Renal cortical epithelial cell (primary cell): ENCODE measurements at places on chromosomes 5 and 9. TPM values are rescaled to one million over a fixed set of nuclear protein-coding genes. Genes with fewer than 3 reads are reported as not detected.

GRCh38 chr9:79940919-79941318, 369.2 kb downstream of the TLE4 start:
- no peak for DNase-seq

DNA sequence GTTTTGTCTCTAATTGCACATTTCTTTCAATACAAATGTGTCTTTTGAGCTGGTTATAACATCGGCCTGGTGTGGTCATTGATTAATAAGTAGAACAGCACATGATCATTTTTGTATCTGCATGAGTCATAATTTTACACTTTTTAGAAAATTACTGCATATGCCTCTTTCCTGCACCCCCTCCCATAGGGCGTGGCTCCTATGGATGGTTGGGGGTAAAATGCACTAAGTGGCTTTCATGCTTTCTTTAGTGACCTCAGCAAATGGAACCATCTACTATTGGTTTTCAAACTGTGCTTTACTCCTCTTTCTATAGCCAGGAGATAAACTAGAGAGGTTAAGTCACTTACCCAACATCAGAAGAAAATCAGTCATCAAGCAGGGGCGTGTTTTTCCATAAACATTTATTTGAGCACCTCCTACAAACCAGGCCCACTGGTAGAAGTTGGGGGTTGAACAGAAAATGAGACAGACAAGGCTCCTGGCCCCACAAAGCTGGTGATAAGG, 3.8 kb downstream of the ANXA6 start:
- no peak for DNase-seq

GRCh38 chr9:14797435-14797834, 74.9 kb upstream of the CER1 start:
- DNase-seq, result no peak

GRCh38 chr9:6959270-6960000, 201.7 kb downstream of the KDM4C start:
- DNase-seq, result no peak

DNA sequence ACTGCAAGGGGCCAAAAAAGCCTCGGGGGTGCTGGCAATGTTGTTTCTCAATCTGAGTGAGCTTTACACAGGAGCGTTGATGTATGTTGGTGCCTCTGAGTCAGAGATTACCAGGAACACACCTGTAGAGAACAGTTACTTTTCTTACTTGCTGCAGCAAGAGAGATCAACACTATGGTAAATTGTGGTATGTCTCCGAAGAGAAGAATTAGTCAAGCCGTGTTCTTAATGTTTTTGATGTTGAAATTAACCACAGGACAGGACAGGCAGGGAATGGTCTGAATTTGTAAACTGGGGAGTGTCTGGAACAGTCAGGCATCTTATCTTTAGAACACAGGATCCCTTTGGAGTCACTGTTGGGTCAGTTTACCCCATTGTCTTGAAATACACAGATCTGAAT, 285.7 kb downstream of the DNAH5 start:
- peak; percentile 6 for DNase-seq

The FBP1 gene
- total RNA-seq, result 0.10 and 2.3 TPM in 2 replicates

- no peak for DNase-seq
Measured at GRCh38 chr5:77171141-77171910, 39.2 kb upstream of the PDE8B start.

The C9orf50 gene
- total RNA-seq, result 0.05 TPM in 1 of 2 replicates, not detected in the other

GRCh38 chr9:90813523-90813922, 11.9 kb downstream of the SYK start:
- no peak for DNase-seq

The DDX4 gene
- not detected in 2 replicates for total RNA-seq

GRCh38 chr9:128548876-128549275, 3.5 kb upstream of the SPTAN1 start:
- DNase-seq, result no peak
